GM06990 (cell line): ENCODE measurements at places on chromosomes 16 and 17.

DNA sequence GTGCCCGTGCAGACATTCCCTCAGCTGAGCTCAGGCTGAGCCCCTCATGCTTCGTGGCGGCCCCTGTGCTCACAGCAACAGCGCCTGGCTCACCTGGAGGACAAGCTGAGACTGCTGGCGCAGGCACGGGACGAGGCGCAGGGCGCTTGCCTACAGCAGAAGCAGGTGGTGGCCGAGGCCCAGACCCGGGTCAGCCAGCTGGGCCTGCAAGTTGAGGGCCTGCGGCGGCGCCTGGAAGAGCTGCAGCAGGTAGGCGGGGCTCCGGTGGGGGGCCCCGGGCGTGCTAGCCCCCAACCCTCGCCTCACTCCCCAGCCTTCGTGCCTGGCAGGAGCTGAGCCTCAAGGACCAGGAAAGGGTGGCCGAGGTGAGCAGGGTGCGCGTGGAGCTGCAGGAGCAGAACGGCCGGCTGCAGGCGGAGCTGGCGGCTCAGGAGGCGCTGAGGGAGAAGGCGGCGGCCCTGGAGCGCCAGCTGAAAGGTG is 1.4 kb upstream of the RAC3 start:
- no peak for DNase-seq

GRCh38 chr16:13193721-13194120 is 292.3 kb downstream of the SHISA9 start:
- DNase-seq = no peak

DNA sequence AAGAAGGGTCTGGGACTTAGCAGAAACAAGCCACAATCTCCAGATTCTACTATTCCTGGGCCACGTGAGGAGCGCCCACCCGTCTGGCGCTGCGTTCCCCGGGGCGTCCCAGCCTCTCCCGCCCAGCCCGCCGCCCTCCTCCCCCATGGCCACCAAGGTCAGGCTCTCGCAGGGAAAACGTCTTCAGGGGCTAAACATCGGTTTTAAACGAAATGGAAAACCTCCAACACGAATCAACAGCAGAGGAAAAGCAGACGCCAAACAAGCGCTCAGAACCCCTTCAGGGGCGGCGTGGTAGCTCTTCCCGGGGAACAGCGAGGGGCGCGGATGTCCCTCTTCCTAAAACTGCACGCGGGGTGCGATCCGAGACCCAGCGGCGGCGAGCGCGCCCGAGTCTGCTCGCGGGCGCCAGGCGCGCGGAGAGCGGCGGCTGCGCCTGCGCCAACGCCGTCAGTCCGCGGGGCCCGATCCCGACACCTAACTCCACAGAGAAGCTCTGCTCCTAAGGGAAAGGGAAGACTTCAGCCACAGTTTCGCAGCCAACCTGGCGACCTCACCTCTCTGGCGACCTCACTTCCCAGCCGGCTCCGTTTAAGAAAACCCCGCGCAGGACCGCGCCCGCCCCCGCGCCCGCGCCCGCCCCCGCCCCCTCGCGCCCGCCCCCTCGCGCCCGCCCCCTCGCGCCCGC is 505 bp upstream of the COG1 start:
- DNase-seq = peak; percentile 88

GRCh38 chr16:9689597-9689996 is 492.6 kb downstream of the GRIN2A start:
- DNase-seq = no peak

GRCh38 chr16:16124974-16125373 is 98.3 kb downstream of the ABCC6 start:
- DNase-seq = no peak

- no peak for DNase-seq
These were observed 505.4 kb upstream of the RBFOX1 start for GRCh38 chr16:6827267-6827666.

- no peak for DNase-seq
These were observed 199.9 kb downstream of the MAF start for GRCh38 chr16:79400462-79401149.

DNA sequence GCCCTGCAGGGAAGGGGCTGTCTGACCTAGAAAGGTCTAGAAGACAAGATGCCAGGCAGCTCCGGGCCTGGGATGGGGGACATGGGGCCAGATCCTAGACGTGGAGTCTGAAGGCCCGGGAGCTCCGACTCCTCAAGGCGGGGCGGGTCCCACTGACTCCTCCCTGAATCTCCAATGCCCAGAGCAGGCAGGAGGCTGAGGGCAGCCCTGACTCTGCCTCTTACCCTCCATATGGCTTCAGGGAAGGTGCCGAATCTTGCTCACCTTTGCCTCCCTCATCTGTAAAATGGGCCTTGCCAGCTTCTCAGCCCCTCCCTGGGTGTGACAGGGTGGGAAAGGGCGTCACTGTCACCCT is 14.8 kb downstream of the VASN start:
- DNase-seq = no peak

DNA sequence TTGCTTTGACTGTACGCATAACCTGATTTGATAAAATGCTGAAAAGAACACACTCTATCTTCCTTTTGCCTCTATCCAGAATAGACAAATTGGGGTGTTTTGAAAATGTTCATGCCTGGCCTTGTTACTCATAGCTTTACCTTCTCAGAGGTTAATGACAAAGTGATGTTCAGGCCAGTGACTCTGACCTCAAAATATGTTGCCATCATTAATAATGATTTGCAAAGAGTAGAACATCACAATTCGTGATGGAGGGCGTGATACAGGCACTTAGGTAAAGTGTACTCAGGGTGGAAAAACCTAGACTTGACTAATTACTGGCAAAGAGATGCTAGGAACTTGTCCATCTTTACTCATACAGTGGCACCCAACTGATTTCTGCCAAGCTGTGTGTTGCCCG is 656.6 kb upstream of the SOX9 start:
- DNase-seq = no peak

- DNase-seq = no peak
These were observed 58.3 kb downstream of the SPACA3 start for GRCh38 chr17:33049781-33050414.

- DNase-seq = no peak
These were observed 26.0 kb upstream of the MPHOSPH6 start for GRCh38 chr16:82195917-82196494.

GRCh38 chr16:11398851-11399250 is 53.6 kb downstream of the RMI2 start:
- no peak for DNase-seq

DNA sequence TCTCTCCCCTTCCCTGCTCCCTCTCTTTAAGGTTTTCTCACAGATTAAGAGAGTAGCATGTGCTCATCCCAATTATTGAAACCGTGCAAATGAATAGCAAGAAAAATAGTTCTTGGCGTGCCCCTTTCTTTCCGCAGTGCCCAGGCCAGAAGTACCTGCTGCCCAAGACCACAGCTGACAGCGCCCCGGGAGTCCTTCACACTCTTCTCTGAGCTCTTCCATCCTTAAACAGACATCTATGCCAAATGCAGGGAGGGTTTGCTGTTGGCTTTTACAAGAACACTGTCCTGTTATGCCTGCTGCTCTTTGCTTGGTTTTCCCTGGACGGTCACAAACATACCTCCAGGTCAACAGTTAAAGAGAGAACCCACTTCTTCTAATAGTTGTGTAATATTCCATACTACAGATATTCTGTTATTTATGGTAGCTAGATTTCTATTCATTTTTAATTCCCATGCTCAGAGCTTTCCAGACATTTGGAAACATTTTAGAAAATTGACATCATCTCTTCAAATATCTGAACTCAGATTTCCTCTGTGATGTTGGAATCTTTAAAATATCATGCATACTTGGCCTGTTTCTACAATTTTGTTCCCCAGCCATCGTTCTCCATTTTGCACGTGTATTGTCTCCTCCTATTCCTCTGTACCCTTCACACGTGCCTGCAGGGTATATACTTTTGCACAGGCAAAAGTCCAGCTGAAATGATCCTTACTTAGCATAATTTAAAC is 416.7 kb downstream of the WWOX start:
- DNase-seq = no peak

- DNase-seq = no peak
These were observed 74.7 kb downstream of the WIPI1 start for GRCh38 chr17:68382582-68383085.

- no peak for DNase-seq
These were observed 98.6 kb upstream of the IRX3 start for GRCh38 chr16:54385141-54385540.

- DNase-seq = no peak
These were observed 560 bp upstream of the RUSF1 start for GRCh38 chr16:31508706-31509195.

DNA sequence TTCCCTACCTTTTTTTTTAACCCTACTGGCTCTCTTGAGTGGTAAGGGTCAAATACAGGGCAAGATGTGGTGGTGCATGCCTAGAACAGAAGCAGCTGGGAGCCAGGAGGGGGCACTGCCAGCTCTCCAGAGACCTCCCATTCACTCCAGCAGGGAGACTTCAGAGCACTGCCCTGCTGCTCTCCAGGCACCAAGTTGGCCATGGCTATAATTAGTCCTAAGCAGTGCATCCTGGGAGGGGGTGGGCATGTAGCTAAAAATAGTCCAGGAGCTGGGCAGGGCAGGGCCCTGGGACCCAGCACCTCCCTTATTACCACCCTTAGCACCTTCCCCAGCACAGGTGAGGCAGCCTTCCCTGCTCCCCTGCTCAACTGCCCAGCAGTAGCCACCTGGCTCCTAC is 3.5 kb downstream of the CORO6 start:
- DNase-seq = no peak

DNA sequence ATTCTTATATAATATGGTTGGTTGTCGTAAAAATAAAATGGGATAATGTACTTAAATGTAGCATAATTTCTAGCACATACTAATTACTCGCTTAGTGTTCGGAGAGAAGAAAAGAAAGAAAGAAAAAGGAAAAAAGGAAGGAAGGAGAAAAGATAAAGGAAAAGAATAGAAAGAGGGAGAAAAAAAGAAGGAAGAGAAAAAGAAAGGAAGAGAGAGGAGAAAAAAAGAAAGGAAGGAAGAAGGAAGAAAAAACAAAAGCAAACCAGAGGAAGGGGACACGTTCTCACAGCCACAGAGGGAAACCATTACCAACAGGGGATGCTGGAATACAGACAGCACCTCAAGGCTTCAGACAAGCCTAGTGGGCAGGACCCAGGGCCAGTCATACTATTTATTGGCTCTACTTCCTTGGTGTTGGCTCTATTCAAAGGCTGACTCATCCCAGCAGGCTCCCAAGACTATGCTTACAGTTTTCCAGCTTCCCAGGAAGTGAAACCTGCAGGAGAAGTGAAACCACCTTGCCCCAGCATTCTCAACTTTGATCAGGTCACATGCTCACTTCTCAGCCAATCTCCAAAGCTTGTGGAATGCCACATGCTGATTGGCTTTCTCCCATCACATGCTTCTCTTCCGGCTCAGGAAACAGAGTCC is 273.5 kb upstream of the IRX5 start:
- no peak for DNase-seq

DNA sequence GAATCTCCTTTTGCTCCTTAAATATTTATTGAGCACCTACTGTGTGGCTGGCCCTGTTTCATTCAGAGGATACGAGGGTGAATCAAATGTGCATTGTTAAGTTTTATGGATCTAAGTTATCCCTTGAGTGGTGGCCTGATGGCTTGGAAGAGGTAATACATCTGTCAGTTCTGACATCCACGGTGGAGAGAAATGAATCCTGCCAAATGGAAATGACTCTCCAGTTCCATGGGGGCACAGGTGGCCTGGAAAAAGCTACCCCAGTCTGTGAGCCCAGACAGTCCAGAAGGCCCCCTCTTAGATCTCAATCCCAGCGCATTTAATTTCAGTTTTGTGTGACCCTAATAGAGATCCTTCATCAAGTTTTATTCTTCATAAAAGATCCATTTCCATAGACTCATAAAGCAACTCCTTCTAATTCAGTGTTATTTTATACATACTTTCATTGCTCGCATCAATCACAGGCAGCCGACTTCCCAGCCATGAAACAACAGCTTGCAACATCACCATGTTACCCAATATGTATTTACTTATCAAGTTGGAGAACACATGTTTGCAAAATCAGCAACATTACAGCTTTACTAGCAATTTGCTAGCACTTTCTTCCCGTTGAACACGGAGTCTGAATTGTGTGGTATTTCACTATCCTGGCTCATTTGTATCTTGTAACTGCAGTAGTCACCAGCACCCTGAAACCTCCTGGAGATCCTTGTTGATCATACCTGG is 334.8 kb upstream of the HSBP1 start:
- DNase-seq = no peak

DNA sequence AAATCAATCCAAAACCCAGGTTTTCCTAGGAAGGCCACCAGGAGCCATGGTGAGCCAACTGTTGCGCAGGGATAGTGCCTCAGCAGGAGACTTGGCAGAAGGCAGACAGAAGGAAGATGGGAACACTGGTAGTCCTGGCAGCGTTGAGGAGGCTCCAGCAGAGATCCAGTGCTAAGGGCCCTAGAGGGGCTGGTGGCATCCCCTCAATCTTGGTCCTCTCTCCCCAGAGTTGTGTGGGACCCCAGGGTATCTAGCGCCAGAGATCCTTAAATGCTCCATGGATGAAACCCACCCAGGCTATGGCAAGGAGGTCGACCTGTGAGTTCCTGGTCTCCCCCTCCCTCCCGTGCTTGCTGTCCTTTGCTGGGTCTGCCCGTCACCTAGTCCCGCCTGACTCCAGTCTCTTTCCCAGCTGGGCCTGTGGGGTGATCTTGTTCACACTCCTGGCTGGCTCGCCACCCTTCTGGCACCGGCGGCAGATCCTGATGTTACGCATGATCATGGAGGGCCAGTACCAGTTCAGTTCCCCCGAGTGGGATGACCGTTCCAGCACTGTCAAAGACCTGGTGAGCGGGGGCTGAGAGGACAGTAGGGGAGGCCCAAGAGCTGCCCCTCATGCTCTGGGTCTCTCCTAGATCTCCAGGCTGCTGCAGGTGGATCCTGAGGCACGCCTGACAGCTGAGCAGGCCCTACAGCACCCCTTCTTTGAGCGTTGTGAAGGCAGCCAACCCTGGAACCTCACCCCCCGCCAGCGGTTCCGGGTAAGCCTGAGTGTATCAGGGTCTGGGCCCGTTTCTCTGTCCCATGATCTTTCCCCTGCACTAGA is 5.7 kb downstream of the CFAP119 start:
- DNase-seq = no peak

GRCh38 chr17:32355649-32356377 is 5.9 kb downstream of the ZNF207 start:
- no peak for DNase-seq

- no peak for DNase-seq
These were observed 233.6 kb downstream of the CPPED1 start for GRCh38 chr16:12570046-12570618.

DNA sequence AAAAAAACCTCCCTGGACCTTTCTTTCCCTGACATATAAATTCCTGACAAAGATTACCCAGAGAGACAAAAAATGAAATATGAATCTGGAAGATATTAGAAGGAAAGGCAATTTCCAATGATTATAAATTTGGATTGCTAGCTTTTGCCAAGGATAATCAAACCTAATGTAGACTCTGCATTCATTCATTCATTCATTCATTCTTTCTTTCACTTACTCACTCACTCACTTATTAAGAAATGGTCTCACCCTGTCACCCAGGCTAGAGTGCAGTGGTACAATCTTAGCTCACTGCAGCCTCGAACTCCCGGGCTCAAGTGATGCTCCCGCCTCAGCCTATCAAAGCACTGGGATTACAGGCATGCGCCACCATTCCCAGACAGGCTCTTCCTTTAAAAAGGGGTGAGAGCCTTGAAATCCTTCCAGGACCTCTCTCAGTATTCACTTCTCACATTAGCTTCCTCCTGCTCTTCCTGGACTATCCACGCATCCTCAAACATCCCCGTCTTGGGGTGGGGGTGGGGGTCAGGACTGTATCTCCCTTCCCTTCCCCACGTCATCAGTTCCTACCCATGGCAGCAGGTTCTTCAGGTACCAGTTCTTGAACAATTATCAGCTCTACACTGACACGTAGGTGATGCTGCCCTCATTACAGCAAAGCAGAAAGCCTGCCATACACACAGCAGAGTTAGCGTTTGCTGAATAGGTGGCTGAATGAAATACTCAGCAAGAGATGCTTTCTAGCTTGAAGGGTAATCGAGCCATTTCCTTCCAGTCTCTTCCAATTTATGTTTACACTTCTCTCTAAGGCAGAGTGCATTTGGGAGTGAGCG is 19.8 kb downstream of the PRPSAP1 start:
- no peak for DNase-seq
